ENCODE measurements at places on chromosomes 16 and 17.

- no peak for DNase-seq
Observed at GRCh38 chr16:30113711-30114333, 485 bp upstream of the GDPD3 start.

GRCh38 chr16:29664091-29664921 lies 1.3 kb downstream of the SPN start:
- no peak for DNase-seq

DNA sequence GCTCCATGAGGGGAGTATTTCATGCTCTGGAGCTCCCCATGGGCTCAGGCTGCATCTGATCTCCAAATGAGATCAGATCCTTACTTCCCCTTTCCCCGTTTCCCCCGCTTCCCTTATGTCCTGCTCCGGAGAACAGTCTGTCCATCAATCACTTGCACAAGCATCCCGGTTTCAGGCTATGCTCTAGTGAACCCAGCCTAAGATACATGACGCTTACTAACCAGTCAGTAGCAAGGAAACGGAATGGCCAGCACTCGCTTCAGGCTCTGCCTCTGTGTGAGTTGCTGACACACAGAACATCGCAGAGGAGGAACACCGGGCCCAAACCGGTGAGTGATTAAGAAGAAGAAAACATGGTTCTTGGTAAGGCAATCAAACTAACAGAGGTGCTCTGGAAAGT lies 9.4 kb upstream of the ATP5MC1 start:
- DNase-seq = no peak

DNA sequence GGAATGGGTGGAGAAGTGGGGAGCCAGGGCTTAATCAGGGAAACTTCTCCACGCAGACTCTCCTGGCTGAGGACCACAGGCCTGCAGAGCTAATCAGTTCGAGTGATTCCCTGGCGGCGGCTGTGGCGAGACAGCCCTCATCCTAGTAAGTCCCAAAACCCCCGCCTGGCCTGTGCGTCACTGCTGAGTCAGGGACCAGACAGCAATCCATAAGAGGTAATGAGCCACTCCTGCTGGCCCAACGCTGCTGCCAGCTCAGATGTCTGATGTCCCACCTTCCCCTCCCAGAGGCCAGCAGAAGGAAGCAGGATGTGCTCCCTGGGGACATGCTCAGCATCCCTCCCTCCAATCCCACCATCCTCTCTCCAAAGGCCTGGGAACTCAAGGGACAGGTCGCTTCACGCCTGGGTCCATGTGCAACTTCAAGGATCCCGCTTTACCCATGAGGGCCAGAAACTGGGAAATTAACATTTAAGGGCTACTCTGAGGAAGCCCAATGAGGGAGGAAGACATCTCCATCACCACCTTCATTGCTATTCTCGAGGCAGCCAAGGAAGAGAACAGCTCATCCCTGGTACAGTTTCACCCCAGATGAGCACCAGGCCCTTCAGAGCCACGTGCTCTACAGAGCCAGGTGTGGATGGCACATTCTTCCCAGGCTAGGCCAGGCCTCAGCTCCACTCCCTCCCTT lies 7.9 kb downstream of the ACLY start:
- DNase-seq = no peak

- DNase-seq = no peak
Observed at GRCh38 chr16:79171931-79172705, 428.4 kb downstream of the MAF start.

DNA sequence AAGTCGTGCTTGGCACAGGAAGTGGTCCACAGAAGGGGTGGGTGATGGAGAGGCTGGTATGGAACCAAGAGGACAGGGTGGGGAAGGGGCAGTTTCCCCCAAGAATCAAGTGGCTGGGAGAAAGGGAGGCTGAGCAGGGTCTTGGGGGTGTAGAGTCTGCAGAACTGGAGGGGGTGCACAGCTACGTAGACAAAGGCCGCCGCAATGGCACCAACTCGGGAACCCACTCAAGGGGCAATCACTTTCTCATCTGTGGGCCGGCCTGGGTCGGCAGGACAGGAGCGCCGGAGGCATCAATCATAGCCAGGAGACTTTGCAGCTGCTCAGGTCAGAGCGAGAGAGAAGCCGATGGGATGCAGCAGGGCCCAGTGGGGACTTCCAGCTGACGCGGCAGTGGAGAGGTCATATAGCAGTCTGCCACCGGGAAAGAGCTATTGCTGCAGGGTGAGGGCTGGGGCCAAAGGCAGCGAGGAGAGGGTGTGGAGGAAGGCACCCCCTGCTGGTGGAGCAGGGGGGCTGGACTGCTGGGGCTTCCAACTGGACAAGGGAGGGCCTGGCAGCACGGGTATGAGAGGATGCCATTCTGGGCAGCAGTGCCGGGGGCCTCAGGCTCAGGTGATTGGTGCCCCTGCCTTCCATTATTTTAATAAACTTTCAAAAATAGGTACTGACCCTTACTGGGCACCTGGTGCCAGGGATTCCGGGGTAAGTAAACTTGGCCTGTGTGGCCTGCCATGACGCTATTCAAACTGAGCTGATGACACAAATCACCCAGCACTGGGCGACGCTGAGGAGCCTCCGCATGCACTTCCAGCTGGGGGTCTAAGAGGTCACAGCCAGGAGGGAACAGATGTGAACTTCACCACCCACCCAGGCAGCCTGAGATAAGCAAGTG lies 52.5 kb upstream of the MTSS2 start:
- DNase-seq = peak; percentile 40

DNA sequence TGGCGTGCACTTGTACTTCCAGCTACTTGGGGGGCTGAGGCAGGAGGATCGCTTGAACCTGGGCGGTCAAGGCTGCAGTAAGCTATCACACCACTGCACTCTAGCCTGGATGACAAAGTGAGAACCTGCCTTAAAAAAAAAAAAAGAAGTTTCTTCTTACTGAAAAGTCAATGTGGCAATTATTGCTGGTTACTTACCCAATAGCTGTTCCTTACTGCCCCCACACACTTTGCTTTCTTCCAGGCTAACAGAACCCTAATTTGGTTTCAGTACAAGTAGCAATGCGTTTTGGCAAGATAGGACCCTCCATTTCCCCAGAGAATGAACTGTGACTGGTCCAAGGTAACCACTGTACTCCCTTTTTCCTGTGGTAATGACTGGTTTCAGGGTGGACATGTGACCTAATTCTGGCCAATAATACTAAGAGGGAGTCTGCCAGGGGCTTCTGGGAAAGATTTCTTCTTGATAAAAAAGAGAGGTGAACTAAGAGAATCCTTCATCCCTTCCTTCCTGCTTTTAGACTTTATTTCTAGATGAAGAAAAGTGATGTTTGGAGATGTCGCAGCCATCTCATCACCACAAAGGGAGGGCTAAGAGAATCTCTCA lies 58.8 kb upstream of the MSI2 start:
- DNase-seq = no peak

GRCh38 chr16:4937782-4938682 lies 1.1 kb upstream of the PPL start:
- no peak for DNase-seq

- no peak for DNase-seq
Observed at GRCh38 chr17:16465052-16465312, 27.0 kb downstream of the LRRC75A start.

DNA sequence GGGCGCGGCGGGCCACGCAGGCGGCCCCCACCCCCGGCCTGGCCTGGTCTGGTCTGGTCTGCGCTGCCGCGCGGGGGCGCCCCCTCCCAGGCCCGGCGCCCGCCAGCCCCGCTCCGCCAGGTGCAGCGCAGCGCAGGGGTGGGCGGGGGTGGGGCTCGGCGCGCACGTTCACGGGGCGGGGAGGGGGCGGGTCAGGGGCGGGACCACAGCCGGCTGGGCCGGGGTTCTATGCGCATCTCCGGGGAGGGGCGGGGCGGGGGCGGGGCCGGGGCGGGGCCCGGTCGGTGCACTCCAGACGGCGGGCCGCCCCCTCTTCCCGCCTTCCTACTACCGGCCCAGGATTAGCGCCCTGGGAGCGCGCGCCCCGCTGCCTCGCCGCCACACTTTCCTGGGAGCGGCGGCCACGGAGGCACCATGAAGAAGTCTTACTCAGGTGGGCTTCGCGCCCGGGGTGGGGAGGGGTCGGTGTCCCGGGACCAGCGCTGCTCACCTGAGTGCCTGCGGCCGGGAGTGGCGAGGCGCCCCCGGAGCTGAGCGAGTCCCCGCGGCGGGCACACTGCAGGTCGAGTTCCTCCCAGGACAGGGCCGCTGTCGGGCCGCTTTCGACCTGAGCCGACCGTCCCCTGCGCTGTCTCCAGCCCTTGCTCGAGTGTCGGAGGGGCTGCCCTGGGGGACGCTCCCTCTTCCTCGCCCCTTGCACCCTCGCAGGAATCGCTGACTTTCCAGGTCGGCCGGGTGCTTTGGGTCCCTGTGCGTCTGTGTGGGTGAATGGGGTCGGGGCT lies 140.5 kb downstream of the SEC14L1 start:
- peak; percentile 98 for DNase-seq

GRCh38 chr17:18967916-18968315 lies 16.0 kb downstream of the SLC5A10 start:
- DNase-seq = no peak
